ENCODE measurements at places on chromosomes 16 and 17. TPM values are rescaled to one million over a fixed set of nuclear protein-coding genes. Genes with fewer than 3 reads are reported as not detected.
A peak's percentile ranks its signal among the peaks of the same experiment; 100 is the strongest.

GRCh38 chr16:83308414-83308813, 499.4 kb upstream of the HSBP1 start:
- DNase-seq: peak; percentile 3

MIEN1 gene
- total RNA-seq: 41.3 TPM

DNA sequence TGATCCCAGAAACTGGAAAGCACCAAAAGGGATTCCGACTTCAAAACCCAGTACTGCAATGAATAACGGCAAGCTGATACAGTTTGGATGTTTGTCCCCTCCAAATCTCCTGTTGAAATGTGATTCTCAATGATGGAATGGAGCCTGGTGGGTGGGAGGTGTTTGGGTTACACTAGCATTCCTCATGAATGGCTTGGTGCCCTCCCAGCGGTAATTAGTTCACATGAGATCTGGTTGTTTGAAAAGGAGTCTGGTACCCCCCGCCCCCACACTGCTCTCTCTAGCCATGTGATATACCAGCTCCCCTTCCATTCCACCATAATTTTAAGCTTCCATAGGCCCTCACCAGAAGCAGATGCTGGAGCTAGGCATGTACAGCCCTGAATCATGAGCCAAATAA, 40.1 kb downstream of the RANBP10 start:
- DNase-seq: peak; percentile 27

DNA sequence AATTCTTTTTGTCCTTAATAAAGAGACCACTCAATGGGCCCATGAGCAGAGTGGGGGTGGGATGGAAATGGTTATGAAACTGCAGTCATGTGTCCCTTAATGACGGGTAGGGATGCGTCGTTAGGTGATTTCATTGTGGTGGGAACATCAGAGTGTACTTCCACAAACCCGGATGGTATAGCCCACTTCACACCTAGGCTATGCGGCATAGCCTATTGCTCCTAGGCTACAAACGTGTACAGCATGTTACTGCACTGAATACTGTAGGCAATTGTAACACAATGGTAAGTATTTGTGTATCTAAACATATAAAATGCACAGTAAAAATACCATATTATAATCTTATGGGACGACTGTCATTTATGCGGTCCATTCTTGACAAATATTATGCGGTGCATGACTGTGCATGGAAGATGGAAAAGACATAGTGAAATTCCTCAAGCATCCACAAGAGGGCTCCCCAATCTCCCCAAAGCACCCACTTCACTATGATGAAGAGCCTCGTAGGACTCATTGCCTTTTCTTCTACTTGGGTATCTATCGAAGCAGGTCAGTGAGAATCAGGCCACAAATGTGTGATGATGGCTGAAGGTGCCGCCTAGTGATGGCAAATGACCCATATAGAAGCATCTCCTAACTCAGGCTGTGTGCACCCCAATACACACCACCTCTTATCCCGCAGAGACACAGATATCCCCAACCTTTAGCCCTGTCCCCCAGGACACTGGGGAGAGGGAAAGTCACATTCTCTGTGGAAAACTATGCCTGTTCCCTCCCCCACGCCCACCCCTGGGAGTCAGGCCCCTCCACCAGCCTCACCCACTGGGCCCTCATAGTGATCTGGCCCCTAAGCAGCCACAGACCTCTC, 43.5 kb downstream of the TBX21 start:
- peak; percentile 6 for DNase-seq
